ENCODE measurements at places on chromosomes 5 and 9.
A peak's percentile ranks its signal among the peaks of the same experiment; 100 is the strongest.

- peak; percentile 59 for DNase-seq
Measured at GRCh38 chr9:21455320-21455719, 15.1 kb downstream of the IFNA1 start.

DNA sequence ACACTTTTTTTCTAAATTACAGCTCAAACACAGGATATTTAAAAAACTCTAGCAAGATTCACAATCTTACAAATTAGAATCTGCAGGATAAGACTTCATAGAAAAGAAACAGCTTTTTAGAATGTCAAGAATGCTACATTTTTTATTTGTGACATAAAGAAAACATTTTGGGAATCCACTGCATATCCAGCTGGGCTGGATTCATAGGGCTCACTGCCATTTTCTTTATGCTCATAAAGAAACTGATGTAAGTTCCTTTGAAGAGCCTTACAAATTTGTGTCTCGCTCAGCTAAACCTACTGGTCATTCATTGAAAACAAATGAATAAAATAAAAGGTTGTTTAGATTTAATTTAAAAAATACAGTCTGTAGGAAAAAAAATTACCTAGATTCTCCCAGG is 332.3 kb downstream of the TRPM3 start:
- no peak for DNase-seq

DNA sequence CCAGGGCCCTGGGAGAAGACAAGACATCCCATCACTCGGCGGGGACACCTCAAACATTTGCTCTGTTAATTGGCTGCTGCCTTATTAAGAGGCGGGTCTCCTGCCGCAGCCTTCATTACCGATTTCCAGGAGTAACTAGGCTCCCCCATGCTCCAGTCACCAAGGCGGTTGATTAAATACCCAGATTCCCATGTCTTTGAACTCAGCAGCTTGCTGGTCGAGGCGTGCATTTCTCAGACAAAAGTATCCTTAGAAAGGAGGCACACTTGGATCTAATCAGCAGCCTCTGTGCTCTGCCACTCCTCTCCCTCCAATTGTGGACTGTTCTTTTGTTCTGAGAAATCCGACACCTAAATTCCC is 228.8 kb downstream of the FSTL4 start:
- DNase-seq = no peak

DNA sequence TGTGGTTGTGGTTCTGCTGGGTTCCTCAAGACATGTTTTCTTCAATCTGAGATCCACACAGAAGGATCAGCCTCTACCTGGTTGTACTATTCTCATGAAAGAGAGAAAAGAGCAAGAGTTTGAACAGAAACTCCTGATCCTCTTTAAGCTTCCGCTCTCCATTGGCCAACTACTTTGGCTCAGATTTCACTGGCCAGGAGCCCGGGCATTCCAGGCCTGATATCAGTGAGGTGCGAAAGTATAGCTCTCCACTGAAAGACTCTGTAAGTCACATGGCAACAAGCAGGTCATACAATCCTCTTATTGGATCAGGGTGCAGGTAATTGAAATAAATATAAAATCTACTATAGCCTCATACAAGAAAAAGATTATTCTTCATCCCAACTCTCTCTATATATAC is 920.5 kb downstream of the TLE4 start:
- DNase-seq = no peak

GRCh38 chr9:5510360-5510931 is at the start of gene PDCD1LG2:
TSS of gene PDCD1LG2 (plus strand) at chr9:5510531. CDS start at chr9:5522547, 12,016 bp downstream.
- no peak for DNase-seq

DNA sequence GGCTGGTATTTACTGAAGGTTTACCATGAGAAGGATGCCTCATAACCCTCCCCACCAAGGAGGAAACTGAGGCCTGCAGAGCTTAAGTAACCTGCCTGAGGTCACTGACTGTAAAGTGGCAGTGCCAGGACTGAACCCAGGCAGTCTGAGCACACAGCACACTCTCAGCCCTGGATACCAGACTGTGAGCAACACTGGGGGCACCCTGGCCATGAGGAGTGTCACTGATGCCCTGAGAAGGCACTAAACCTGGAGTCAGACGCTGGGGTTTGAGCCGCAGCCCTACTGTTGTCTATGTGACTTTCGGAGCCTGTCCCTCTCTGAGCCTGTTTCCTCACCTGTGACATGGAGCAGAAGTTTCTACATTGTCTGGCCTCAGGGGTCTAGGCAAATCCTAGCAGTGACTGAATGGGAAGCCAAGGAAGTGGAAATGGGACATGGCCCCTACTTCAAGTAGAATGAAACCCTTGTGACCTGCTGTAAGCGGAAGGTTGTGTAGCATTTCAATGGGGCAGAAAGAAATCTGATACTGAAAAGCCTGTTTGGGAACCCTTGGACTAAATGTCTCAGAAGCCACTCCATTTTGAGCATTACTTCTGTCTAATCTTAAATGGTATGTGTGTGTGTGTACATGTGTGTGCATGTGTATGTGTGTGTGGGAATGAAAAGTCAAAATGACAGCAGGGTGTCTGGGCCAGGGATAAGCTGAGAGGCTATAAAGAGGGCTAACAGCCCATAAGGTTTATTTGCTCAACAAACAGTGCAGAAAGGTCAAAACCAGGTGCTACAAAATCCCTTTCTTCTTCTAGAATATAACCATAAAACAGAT is 36.0 kb downstream of the B4GALT1 start:
- DNase-seq = peak; percentile 29

DNA sequence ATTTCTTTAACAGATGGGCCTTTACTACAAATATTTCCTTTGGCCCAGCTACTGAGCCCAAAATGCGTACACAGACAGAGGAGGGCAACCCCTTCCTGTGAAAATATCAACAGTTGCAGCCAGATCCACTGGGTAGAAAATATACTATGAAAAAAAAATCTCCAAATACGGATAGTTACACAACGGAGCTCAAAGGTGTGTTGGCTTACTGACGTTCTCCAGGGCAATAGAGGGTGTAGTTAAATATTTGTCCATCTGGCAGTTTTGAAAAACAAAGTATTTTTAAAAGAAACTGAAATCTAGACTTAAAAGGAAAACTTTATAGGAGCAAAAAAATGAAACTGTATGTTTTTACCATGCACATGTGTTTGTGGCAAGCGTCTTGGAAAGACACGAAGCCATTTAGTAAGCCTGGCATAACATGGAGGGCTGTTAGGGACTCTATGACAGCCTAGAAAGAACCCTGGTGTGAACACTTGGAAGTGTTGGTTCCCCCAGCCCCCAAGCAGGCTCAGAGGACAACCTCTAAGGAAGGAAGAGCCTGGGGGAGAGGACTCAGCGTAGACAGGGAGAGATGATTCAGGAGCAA is 157.8 kb upstream of the TRPM3 start:
- DNase-seq = no peak

- no peak for DNase-seq
Measured at GRCh38 chr5:77209495-77210090, 887 bp upstream of the PDE8B start.

DNA sequence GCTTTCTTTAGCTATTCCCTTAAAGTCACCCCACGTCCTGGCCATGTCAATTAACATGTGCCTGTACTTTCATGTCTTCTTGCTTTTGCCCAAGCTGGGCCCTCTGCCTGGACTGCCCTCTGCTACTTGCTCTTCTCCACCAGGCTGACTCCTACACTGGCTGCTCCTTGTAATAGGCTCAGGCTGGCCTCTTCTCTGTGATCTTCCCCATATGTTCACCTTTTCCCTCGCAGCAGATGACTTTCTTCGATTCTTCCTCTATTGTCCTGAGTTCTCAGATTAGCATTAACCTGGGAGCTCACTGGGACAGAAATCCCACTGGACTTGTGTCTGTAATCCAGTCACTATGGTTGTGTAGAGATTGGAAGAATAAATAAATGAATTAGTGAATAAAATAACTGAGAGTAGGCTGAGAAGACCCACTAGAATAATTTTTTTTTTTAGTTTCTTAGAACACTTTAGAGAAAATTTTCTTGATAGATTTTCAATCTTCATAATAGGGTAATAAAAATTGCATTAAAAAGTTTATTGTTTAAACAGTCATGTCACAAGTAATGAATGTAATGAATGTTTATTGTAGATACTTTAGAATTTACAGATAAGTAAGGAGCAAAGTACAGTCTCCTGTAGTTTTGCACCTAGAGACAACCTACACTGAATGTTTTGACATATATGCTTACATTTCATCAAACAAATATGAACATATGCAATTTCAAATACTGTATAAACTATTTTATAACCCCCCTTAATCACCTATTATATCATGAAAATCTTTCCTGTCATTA is 47.4 kb upstream of the TNFSF15 start:
- DNase-seq = peak; percentile 51

GRCh38 chr9:96376891-96377874 is 6.3 kb downstream of the SLC35D2 start:
- peak; percentile 21 for DNase-seq

DNA sequence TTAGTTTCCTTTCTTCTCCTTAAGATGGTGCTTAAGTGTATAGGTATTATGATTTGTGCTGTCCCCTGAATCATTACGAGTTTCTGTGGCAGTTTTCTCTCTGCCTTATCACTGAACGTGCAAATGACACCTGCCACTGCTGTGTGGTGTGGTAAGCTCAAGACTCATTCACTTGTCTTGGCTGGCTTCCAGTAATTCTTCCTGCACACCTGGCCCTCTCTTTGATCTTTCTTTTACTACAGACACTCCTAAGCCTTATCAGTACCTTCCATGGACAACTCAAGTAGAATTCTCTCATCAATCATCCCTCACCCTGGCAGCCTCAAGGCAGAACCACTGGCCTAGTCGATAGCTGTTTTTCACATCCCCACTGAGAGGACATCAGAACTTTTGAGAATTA is 82.6 kb upstream of the ADAMTS19 start:
- peak; percentile 6 for DNase-seq

DNA sequence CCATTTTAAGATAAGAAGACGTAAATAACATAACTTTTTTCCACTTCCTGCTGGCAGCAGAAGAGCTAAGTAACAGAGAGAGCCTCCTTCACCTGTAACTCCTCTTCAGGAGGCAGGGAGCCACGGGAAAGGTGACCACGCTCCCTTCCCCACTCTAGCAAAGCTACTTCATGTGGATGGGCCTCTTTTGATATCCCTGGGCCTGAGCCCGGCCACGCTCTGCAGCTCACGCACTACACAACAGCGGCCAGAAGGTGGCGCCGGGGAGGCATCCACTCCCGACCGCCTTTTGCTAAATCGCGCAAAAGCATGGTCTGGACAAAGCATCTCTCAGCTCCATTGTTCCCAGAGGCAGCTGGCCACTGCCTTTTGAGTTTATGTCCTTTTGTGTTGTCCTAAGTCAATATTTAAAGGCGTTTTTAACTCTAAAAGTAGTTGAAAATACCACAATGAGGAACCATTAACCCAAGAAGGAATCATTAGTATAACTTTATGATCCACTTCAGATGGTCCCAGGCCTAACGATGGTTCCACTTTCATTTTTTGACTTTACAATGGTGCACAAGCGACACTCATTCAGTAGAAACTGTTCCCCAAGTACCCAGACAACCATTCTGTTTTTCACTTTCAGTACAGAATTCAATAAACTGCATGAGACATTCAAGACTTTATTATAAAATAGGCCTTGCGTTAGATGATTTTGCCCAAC is 23.6 kb downstream of the CMBL start:
- DNase-seq = peak; percentile 93

GRCh38 chr5:61823781-61824180 is 482.2 kb upstream of the KIF2A start:
- DNase-seq = no peak

- DNase-seq = no peak
Measured at GRCh38 chr9:118268046-118268445, 563.8 kb downstream of the TLR4 start.

DNA sequence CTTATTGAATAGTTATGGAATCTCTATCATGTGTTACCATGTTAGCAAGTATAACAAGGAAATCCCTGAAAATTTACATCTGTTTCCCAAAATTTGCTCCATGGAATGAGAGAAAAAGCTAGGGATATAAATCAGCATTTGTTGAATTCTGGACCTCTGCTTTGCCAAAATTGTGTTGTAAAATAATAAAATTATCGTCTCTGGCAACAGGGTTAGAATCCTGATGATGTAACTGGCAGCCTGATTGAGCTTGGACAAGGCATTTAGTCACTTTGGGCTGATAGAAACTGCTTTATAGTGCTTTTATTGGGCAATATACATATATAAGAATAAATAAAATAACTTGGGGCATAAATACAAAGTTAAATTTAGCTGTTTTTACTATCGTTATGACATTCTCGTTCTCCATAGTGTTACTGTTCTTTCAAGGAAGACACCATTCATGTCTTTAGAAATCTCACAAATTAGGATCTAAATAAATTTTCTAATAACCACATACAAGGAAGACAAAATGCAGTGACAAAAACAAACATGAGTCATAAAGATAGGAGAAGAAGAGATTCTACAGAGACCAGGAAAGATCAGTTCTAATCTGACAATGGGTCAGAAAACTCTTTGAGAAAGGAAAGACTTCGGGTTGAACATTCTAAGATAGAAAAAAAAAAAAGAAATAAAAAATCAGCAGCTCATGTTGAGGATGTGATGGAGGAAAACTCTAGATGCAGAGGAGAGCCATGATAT is 145.0 kb upstream of the CDH10 start:
- no peak for DNase-seq

DNA sequence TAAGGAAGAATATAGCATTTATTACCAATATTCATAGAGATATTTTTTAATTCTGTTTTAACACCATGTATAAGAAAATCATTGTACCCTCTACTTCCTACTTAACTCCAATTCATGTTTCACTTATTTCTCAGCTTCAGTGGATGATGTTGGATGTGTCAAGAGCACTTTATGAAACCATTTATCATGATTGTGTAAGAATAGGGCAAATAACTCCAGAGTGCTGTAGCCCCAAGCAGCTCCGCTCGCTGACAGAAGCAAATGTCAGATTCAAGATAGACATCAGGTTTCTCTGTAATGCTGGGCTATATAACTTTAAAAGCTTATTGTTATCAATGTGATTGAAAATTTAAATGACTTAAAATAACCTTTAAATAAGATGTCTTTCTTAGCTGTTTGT is 50.4 kb downstream of the MAST4 start:
- DNase-seq = no peak

DNA sequence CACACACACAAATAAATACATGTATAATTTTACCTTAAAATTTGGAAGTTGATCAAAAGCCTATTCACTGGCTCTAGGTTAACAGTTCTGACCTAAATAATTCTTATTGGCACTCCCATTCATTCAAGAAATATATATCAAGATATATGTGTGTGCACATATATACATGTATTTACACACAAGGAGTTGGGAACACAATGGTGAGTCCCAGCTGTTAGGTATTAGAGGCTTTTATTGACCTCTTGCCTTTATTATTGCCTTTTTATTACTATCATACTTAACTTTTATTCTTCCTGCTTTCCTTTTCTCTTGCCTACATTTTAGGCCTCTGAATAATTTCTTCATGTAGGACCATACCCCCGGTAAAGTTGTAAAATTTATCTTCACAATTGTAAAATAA is 25.0 kb downstream of the CCDC152 start:
- no peak for DNase-seq

DNA sequence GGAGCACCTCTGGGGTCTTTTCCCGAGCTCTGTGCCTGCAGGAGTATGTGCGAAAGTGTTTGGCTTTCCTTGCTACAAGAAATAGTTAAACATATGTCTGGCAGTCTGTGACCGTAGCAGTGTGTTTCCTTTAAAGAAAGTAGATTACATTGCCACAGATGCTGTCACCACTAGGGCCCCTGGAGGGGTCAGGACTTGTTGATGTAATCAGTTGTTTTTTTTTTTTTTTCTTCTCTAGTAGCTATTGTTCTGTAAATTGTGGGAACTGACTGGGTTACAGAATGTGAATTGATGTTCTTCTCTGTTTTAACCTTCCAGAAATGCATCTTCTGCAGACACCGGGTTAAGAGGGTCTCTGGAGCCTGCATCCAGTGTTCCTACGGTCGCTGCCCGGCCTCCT is 345.6 kb downstream of the KDM4C start:
- no peak for DNase-seq

Measured in HT-29 (cell line).